ENCODE measurements at places on chromosomes 16 and 17.

GRCh38 chr16:48168075-48168474 lies 12.3 kb upstream of the ABCC12 start:
- DNase-seq = no peak

GRCh38 chr17:1803280-1803679 lies 26.4 kb downstream of the SMYD4 start:
- DNase-seq = no peak

GRCh38 chr16:29726845-29727377 lies 18.9 kb downstream of the C16orf54 start:
- no peak for DNase-seq

DNA sequence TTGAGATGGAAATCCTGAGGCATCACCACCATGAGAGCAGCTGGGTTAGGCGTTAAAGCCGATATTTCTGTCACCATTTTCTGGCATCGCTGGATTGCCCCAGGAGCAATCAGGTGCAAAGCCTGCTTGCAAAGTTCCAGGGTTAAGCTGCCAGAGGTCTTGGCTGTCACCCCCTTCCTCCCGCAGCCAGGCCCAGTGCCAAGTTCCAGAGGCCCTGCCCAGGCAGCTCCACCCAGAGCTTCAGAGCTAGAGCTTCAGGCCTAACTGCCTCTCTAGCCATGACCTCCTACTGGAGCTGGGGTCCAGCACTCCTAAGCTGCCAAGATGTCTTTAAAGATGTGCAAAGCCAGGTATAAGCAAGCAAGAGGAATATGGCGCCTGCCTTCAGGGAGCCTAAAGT lies 8.8 kb upstream of the TMEM238L start:
- DNase-seq = peak; percentile 71

DNA sequence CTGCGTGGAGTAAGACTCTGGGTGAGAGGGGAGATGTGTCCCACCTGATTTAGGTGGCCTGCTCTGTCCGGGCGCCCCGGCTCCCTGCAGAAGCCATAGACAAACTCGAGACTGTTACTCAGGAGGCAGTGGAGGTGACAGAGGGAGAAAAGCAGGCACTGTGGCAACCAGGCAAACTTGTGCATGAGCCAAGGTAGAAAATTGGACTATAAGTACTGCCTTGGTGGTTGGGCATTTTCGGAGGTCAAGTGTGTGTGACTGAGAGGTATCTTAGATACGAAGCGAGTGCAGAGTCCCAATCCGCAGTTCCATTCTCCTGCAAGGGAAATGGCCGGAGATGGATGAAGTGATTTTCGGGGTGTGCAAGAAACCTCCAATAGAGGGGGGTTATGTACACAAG lies 27.1 kb upstream of the SPACA3 start:
- DNase-seq = no peak

DNA sequence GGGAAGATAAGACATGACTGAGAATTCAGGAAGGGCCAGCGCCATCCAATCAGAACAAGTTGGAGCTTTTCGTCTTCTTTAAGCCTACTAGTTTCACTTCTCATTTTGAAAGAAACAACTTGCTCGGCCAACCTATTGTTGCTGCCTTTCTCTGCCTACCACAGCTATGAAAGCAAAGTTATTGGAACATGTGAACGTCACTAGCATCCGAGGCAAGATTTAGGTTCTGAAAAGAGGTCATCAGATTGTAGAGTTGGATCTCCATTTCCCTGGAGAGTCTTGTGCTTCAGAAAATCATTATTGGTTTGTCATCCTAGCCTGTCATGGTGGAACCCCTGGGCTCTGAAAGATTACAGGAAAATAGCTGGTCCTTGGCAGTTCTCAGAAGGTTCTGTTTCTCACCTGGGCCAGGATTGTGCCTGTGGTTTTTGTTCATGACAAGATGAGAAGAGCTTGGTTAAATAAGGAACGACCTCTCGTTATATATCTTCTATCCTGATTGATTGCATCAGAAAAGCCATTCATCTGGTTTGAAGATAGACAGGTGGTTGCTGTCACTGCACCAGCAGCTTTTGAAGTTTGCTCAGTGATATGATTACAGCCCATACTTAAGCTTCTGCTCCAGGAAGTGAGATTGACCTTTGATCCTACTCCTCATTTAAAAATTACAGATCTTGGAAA lies 25.3 kb downstream of the CDH13 start:
- no peak for DNase-seq

- DNase-seq = no peak
Measured at GRCh38 chr17:57369509-57369945, 113.2 kb downstream of the MSI2 start.

Data from right lobe of liver (tissue), 6 donors.